HFFc6 (cell line): ENCODE measurements at places on chromosomes 5 and 9.

DNA sequence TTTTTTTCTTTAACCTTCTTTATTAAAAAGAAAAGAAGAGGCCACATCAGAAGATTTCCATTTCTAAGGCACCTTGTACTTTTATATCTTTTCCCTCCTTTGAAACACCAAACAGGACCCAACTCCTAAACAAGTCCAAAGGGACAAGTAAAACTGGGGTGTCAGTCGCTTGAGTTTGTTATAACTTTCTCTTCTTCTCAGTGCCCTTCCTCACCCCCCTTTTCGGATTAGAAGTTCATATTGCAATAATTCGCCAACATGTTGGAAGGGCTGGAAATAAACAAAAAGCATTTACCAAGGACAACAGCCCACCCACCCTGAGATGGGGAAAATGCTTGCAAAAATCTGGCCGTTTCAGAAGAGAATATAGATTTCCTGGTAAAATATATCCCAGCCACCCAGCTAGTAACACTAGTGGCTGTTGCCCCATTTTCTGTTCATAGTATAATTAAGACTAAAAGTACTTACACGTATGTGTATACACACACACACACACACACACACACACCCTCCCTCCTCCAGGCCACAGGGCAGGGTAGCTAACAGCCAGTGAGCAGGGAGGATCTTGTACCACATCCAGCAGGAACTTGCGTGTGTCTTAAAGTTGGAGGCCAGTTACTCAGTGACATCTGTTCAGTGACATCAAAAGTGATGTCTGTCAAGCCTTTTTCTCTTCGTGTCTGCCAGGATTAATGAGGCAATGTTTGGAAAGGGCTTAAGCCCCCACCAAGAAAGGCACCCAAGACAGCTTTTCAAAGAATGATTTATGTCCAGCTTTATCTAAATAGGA, 149.1 kb upstream of the KLF4 start:
- DNase-seq, result peak; percentile 2

DNA sequence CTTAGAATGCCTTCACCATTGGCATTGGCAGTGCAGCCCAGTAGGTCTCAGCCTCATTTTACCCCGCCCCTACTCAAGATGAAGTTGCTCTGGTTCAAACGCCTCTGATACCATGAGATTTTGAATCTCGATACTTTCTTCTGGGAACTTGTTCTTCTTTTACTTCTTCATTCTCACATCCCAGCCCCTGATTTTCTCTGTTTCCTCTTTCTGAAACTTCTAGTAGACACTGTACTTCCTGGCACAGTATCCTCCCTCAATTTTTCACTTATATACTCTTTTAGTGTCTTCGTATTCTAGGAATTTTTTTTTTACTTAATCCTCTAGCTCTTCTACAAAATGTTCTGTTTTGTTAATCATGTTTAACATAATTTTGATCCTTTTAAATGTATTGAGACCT, 13.1 kb upstream of the ZNF79 start:
- DNase-seq, result no peak

DNA sequence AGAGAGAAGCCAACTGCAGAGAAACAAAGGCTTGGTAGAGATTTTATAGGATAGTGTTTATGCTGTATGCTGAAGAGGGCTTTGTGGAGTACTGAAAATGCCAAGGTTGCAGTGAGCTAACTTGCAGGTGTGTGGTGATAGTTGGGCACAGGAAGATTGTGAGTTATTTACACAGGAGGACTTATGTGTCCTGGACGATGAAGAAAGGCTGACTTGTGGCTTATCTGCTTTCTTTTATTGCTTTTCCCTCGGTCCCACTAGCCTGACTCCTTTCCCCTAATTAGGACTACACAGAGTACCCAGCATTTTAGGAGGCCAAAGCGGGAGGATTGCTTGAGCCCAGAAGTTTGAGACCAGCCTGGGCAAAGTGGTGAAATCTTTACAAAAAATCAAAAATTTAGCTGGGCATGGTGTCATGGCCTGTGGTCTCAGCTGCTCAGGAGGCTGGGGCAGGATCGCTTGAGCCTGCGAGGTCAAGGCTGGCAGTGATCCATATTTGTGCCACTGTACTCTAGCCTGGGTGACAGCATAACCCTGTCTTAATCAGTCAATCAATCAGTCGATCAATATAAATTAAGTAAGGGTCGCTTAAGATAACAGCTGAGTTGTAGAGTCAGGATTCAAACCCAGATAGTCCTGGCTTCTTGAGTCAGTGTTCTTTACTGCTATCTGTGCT, 61.9 kb downstream of the UBE2R2 start:
- DNase-seq, result no peak

DNA sequence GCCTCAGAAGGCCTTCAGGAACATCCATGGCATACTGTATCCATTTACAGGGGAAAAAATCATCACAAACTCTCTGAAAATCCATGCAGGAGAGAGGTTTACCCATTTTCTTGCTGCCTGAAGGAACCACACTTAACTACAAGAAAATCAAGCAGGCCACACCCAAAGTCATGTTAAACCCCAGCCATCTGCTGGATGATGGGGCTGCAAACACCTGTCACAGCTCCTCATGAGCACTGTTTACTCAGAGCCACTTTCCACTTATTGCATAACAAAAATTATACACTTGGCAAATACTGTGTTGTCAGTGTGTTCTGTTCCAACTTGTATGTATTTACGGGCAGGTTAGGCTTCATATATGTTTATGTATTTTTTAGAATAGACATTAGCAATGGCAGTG, 35.8 kb downstream of the PPIC start:
- DNase-seq, result no peak

DNA sequence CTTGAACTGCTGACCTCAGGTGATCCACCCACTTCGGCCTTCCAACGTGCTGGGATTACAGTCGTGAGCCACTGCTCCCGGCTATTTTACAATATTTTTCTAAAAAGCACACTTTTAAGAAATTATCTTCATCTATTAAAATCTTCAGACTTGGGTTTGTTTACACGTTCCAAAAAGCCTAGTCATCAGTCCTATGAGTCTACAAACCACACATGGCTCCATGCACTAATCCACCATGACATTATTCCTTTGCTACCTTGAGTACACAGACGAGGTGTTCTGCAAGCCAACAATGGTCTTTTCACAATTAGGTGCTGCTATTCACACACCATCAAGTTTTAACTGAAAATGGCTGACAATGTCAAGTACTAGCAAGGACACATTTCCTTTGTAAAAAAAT, 41.0 kb downstream of the TRPM6 start:
- no peak for DNase-seq

- DNase-seq, result peak; percentile 28
Observed at GRCh38 chr9:34163434-34163833, 15.4 kb upstream of the UBAP1 start.

DNA sequence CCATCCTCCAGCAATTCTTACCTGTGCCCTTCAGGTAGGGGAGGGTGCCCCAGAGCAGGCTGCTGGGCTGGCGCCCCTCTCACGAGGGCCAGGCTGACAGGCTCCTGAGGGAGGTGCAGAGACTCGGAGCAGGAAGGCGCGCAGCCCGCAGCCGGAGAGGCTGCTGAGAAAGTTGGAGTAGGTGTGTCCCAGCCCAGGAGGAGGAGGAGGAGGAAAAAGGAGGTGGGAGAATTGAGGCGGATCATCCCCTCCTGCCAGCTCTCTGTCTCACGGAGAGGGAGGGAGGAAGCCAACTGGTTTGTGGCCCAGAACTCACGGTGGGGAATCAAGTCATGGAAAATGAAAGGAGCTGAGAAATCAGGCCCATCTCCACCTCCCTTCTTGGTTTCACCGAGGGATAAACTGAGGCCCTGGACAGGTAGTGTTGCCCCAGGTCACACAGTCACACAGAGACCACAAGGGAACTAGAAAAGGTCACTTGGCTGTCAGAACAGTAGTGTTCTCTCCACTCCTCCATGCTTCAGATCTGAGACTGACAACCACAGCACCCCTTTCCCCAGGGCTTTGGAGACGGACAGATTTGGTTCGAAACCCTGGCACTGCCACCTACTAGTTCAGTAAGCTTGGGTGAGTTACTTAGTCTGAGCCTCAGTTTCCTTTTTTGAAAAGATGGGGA, at the start of gene FAT2:
Gene FAT2, minus strand, starts transcription at position 188 of the 676 bp plus-strand sequence. CDS start 22,400 bp downstream, outside the sequence.
- no peak for DNase-seq

- DNase-seq, result peak; percentile 77
Observed at GRCh38 chr5:156326718-156327259, at the start of gene SGCD. Gene SGCD (plus strand): TSS chr5:156327164.

- DNase-seq, result no peak
Observed at GRCh38 chr5:51225789-51226742, 157.2 kb upstream of the ISL1 start.

DNA sequence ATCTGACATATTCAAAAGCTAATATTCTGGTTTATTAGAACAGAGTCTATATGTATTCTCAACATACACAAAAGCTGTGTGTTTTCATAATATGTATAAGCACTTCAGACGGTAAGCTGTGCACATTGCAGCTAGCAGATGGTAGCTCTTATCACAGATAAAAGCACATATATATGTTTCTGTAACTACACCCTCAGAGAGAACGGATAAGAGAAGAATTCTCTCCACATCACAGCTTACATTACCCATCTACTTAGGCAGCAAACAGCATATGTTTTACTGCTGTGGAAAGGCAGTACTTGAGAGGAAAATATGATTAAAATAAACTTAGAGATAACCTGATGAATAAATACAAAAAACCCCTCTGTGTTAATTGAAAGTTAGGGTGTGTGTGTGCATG, 450.9 kb upstream of the ZNF608 start:
- DNase-seq, result no peak

DNA sequence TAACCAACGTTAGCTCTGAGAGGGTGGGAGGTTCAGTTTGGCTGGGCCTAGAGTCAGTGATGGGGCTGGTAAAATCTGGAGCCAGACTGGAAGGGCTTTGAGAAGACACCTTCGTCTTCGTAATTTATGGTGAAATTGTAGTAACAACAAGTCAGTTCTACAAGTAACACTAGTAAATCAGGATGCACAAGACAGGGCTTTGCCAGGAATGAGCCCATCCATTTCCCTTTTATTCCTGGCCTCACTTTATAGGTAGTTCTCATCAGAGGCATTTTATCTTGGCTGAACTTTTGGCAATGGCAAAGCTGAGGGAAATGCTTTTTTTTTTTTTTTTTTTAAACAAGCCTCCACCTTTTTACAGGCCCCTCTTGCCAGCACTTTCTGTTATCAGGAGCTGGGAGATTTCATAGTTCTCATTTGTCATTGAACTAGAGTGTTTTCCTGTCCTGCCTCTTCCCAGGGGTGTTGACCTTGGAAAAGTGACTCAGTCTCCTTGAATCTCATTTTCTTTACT, 110.5 kb upstream of the KLF4 start:
- DNase-seq, result no peak

GRCh38 chr9:237141-237857, 22.6 kb downstream of the DOCK8 start:
- DNase-seq, result no peak

DNA sequence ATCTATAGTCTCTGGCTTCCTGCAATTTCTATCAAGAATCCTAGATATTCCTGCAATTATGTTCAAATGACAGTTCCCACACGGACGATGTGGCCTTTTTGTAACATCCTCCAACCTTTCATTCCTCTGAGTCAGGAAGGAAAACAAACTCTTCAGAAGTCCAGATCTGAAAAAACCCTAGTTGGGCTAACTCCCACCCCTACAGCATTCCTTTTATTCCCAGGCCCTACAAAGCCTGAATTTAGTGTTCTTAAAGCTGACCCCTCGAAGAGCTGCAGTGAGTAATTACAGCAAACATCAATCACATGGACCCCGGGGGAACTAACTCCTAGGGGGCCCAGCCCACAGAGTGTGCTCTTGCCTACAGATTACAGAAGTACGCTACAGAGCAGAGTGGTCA, 99.7 kb downstream of the SERINC5 start:
- DNase-seq, result no peak

GRCh38 chr5:149895416-149896345, 48.9 kb downstream of the PDE6A start:
- DNase-seq, result no peak

DNA sequence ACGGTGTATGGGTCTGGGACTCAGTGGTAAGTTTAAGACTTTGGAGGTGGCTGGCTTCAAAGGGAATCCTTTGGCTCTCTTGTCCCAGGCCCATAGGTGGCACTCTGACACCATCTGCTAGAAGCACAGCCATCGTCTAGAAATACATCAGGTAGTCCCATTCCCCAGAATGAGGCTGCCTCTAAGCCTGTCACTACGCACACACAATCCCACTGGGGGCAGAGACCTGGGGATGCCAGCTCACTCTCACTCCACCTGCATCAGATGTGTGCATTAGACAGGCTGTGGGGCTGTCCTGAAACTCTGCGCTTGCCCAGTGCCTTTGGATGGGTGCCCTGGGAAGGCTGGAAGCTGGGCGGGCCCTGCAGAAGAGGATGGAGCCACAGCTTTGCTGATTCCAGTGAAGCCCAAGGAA, 127.5 kb upstream of the PANK3 start:
- DNase-seq, result peak; percentile 41

DNA sequence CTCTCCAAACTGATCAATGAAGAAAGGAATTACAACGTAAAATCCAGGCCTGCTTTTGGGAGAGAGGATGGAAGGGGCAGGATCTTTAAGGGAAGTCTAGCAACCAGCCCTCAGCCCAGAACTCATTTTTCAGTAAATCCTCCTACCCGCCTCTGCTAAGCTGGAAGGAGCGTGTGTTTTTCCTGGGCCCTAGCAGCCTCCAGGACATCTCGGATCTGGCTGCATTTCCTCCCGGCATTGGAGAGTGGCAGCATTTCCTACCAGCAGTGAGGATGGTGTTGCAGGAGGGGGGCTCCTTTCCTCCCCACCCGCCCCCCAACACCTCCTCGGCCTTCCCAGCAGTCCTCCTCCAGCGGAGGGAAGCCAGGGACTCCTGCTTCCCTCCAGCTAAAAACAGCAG, 54.5 kb downstream of the DCP2 start:
- no peak for DNase-seq

DNA sequence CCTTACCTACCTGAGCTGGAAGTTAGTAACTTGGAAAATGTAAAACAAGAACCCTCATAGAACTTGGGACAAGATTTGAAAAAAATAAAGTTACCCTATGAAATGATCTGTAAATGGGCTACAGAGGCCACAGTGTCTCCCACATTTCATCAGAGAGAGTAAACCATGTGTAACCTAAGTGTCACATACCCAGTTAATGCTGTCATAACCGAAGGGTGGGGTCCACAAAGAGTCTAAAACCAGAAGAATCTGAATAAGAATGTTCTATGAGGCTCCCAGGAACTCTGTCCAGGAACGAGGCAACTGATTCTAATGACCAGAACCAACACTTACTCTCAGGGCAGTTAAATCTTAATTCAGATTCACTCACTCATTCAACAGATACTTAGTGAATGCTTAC, 1.0 kb upstream of the FAM13B start:
- DNase-seq, result peak; percentile 70

GRCh38 chr5:94830520-94830919, 212.1 kb downstream of the SLF1 start:
- DNase-seq, result no peak

GRCh38 chr5:9712911-9713310, 82.8 kb upstream of the TAS2R1 start:
- DNase-seq, result peak; percentile 33
